Hindlimb muscle (tissue), 1 donor: ENCODE measurements at places on chromosomes 4 and X.

DNA sequence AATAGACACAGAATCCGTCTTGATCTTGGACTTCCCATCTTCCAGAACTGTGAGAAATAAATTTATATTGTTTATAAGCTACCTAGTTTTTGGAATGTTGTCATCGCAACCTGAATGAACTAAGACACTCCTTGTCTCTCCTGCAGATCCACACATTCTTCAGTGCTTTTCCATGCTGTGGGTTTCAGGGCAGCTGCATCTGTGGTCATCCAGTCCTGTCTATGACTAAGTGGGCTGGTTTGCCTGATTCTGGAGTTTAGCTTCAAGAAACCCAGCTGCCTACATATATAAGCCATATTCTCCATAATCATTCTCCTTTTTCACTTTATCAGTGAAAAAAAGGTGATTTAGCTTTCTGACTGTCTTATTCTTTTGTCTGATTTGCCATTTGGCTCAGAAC lies 170.3 kb upstream of the KIT start:
- DNase-seq = no peak

DNA sequence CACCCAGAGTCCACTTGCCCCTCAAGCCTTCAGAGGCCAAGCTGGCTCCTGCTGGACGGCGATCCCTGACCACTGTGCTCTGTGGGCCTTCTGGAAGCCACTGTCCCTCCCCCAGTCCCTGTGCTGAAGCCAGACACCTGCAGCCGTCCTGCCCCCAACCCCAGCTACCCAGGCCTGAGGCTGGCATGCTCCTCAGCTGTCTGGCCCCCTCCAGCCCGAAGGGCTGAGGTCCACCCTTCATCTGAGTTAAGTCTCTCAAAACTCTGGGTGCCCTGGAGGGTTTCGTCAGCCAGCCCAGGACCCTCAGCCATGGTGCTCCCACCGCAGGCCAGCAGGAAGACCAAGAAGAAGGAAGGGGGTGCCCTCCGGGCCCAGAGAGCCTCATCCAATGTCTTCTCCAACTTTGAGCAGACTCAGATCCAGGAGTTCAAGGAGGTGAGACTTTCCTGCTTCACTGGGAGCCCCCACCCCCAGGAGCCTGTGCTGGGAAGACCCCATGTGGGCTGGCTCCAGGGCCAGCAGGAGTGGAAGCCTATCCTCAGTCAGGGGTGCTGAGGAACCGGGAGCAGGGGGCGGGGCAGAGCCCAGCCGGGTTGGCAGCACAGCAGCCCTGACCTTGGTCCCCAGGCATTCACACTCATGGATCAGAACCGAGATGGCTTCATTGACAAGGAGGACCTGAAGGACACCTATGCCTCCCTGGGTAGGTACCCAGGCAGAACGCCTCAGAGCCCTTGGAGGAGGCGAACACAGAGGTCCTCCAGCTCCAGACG lies 4.2 kb downstream of the MYL5 start:
- DNase-seq = no peak

- DNase-seq = no peak
Measured at GRCh38 chr4:63764400-63764799, 644.9 kb downstream of the TECRL start.

DNA sequence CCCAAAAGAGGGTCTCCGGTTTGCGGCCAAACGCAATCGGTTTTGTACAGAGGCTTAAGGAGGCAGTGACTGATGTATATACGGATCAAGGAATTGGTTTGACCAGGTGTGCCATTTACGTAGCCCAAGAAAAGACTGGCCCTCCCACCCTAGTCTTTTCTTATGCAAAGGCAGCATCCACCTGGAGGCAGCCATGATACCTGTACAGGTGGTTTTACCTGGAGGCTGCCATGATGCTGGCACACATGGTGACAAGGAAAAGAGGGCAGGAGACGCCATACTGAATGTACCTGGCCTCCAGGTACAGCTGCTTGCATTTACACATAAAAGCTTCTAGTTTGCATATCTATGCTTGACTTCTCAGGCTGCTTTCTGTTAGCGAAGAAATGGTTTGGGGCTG lies 917.7 kb upstream of the INTU start:
- DNase-seq = no peak

GRCh38 chrX:46912603-46913491 lies 626 bp downstream of the JADE3 start:
- DNase-seq = peak; percentile 11

GRCh38 chr4:109916027-109916409 lies 3.3 kb downstream of the EGF start:
- no peak for DNase-seq

- peak; percentile 11 for DNase-seq
Measured at GRCh38 chr4:137909529-137910309, 332.4 kb downstream of the SLC7A11 start.

DNA sequence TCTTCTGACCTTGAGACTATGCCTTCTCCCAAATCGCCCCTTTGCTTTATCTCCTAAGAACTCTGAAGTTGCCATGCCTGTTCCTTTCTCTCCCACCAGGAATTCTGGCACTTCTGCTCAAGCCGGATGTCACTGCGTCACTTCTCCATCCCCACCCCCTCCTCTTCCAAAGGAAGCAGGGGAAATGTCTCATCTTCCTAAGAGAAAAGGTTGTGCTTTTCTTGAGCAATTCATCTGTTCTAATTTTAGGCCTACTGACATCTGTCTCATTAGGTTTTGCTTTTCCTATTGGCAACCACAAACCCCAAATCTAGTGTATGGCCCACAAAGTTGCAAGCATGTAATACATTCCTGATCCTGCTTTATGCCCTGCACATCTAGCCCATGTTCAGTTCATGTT lies 163.1 kb upstream of the PLAC1 start:
- DNase-seq = no peak

DNA sequence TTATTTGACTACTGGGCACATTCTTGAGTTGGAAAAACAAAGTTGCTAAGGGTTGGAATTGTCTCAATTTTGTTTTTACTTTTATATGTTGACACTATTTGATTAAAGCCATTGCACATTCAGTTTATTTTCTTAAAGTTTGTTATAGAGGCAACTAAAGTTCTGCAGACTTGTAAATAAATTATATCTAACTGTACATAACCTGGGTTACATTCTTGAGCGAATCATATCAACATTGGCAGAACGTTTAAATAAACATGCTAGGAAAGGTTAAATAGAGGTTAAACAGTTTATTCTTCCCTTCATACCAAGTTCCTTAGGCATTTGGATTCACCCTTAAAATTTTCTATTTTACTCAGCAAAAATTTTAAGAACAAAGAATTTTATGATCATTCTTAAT lies 74.5 kb downstream of the UCHL1 start:
- DNase-seq = no peak

GRCh38 chrX:135923353-135923752 lies 29.8 kb downstream of the SAGE1 start:
- no peak for DNase-seq

- no peak for DNase-seq
Measured at GRCh38 chr4:134906404-134907023, 704.9 kb upstream of the PABPC4L start.

- DNase-seq = no peak
Measured at GRCh38 chr4:186687265-186687664, 36.4 kb downstream of the FAT1 start.

DNA sequence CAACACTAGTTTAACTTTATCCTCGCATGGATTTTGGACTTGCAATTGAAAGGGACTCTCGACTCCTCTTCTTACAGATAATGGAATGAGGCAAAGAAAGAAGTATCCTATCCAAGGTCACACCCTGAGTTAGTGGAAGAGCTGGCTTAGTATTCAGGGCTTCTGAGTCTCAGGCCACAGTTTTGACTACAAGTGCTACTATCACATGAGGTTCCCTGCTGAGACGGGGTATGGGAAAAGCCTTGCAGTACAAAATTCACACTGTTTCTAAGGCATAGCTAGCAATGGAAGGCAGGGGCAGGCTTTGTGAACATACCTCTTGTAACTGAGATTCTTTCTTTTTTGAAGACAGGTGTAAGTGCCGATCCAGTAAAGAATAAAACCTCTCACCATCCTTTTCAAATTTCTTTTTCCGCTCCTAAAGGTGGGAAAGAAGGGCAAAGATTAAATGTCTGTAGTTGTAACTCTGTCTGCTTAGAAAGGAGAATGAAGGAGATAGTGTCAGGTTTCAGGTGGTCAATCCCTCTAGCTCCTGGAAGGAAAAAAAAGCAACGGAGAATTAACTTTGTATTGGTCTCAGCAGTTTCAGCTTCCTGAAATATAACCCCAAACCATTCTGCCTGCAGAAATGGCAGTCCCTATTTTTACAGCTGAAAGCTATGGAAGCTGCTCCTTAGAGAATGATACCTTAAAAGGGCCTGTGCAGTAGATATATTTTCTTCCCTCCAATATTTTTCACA lies 199.0 kb downstream of the OPHN1 start:
- DNase-seq = no peak

GRCh38 chr4:176443117-176443516 lies 123.4 kb downstream of the SPCS3 start:
- no peak for DNase-seq

DNA sequence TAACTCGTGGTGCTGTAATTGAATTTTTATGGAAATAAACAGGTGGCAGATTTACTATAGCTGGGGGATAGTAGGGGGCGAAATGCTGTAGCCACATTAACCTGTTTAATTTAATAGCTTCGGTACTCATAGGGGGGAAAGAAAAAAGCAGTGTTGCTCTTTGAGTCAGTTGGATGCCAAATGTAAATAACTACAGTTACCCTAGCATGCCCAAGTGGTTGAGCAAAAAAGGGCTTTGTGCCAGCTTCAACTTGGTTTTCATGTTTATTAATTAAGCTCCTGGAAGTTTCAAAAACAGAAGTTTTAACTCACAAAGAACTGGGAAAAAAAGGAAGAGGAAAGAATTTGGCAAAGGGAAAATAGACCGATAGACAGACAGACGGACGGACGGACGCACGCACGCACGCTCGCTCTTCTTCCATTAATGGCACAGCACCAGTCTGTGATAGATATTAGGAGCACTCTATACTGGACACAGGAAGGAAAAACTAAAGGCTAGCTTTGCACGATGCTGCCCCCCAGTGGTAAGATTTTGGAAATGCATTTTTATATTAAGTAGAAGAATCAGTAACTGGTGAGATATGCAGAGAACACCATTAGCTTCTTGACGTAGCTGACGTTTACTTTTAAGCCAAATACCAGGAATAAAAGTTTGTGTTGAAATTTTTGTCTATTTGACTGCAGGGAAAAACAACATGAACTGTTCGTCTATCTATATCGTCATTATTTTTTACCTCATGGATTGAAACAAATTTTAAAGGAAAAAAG lies 151.8 kb downstream of the SLC7A11 start:
- DNase-seq = peak; percentile 81
